Activated T-helper 2 cell treated with anti-CD3 and anti-CD28 coated beads, Interferon-gamma antibody, Interleukin-2, Interleukin-4, amounts not matched to agents 10 μg/mL and 5 μg/mL and 100 μg/mL, durations not matched to agents 14 hours and 24 hours and 36 hours (primary cell): ENCODE measurements at places on chromosomes 4 and X. TPM values are rescaled to one million over a fixed set of nuclear protein-coding genes. Genes with fewer than 3 reads are reported as not detected.

Gene UGT8
- total RNA-seq = 0.07 TPM in 1 of 2 replicates, not detected in the other

Gene SLC7A11
- total RNA-seq = 0.92 and 1.8 TPM in 2 replicates

Gene NWD2
- not detected in 2 replicates for total RNA-seq

Gene ADH6
- total RNA-seq = not detected in 2 replicates

Gene WNK3
- total RNA-seq = 0.05 TPM in 2 replicates

Gene SMIM10
- total RNA-seq = 1.8 and 1.9 TPM in 2 replicates

Gene GPM6B
- total RNA-seq = not detected in 2 replicates

Gene CD38
- 75.3 and 87.1 TPM in 2 replicates for total RNA-seq

Gene GPR50
- total RNA-seq = not detected in 2 replicates

Gene ERVMER34-1
- total RNA-seq = not detected in 2 replicates

Gene WAS
- 117 and 120 TPM in 2 replicates for total RNA-seq

Gene NEIL3
- 18.2 and 18.5 TPM in 2 replicates for total RNA-seq

Gene RNF175
- total RNA-seq = not detected in 2 replicates
